ENCODE measurements at places on chromosomes 2 and 18.
A peak's percentile ranks its signal among the peaks of the same experiment; 100 is the strongest.

GRCh38 chr18:76565238-76566173, 70.5 kb upstream of the ZNF516 start:
- DNase-seq, result peak; percentile 80

- no peak for DNase-seq
Measured at GRCh38 chr2:76247006-76247405, 536.3 kb upstream of the GCFC2 start.

DNA sequence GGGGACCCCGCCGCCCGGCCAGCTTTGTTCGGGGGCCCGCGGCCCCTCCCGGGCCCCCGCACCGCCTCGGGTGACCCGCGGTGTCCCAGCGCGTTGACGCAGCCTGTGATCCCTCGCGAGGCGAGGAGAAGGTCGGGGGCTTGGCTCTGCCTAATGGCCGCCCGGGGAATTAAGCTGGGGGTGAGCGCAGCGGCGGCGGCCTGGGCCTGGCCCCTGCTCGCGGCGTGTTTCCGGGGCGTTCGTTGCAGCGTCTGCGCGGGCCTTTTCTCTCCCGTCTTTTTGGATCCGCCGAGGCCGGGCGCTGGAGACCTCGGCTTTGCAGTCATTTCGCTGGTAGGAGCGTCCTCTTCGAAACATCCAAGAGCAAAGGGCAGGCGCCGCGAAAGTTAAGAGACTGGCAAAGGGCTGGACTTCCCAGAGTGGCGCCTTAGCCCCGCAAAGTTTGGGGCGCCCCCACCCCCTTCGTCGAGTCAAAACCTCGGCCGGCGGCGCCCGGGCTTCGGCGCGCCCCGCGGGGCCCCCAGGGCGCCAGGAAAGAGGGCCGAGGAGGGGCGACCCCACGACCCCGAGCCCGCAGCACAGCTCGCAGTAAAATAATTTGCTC, 1.3 kb downstream of the SALL3 start:
- no peak for DNase-seq

DNA sequence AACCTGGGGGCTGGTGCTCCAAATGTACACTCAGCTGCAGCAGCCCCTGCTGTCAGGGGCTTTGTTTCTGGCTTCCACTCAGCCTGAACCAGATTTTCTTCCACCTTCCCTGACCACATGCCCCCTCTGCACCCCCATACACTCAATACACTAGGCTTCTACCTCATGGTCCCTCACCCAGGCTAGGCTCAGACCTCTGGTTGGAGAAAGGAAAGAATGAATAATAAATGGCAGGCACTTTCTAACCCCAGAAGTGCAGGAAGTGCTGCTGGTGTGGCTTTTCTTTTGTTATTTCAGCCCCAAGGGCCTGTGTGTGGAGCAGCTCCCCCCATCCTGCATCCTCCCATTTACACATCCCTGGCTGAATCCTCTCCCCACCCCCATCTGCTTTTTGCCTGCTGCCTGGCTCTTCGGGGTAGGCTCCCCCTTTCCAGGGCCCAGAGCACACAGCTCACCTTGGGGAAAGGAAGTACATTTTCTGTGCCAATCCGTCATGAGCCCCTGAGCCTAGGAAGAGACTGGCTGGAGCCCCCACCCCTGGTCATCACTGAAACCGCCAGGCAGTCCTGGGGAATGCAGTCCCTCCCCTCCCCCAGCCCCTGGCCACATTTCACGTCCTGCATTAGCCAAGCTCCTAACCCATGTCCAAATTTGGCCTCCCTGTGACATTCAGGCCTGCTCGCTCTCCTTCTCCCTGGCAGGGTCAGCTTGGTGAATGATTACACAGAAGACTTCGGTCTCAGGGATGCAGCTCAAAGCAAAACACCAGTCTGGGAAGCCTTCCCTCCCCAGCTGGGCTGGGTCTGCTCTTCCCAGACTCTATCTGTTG, 2.6 kb downstream of the DYSF start:
- DNase-seq, result no peak

- no peak for DNase-seq
Measured at GRCh38 chr2:30455114-30455738, 8.2 kb downstream of the LCLAT1 start.

DNA sequence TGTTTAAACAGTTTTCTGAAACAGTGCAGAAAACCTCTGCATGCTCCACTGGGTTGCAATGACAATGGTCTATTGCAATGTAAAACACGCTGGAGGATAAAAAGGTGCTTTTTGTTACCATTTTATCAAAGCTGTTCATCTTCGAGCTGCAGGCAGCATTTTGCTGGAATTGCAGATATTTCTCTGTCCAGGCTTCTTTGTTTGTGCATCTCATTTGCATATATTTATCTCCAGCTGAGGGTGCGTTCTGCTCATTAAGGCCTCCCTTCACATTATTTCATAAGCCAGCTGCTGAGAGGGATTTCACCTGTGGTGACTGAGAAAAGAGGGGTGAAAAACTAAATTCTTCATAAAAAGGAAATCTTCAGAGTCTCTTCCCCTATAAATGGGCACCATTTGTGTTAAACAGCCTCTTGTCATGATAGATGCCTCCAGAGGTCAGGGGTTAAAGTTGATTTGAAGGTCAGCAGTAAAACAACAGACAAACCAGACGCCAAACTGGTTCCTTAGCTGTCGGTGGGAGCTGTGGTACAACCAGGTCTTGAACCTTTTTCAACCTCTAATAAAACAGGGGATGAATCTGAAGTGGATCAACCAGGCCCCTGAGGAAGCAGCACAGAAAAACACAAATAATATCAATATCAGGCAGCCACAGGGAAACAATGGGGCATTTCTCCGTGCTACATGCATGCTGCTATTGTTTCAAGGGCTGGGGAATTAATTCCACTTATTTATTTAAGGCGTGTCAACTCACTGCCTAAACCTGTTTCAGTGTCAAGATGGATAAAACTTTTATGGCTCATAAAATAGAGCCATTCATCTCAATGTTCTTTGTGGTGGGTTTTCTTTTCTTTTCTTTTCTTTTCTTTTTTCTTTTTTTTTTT, 265.1 kb downstream of the MEIS1 start:
- no peak for DNase-seq

DNA sequence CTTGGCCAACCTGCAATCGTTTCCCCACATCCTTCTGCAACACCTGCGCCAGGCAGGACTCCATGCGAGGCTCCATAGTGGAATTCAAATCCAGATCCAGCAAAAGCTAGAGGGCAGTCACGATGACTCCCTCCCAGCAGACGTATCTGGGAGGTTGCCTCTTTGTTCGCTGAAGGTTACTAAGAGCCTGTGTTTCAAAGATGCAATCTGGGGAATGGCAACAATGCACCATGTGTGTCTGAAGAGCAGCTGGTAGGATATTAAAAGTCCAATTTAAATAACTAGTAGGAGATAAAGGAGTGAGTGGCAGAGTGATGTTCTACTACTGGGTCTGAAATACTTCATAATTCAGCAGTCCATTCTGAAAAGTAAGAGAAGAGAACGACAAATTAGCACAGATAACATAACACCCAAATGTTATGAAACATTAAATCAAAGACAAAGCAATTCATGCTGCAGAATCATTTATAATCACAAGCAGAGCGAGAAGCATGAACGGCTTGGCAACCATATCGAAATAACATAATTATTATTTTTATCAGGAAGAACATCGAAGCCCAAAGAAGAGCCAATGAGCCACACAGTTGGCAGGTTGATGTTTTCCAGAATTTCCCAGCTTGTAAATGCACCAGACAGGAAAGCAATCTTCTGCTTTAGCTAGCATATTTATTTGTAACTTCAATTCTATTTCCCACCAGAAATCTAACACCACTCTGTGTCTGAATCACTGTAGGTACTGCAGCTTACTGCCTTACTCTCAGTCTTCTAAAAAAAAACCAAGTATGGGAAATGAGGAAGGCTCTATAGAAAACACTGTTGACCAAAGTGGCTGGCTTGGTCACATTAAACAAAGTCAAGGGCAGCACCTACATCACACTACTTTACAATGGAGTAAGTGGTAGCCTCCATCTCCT, 43.2 kb downstream of the CLASP1 start:
- DNase-seq, result no peak

DNA sequence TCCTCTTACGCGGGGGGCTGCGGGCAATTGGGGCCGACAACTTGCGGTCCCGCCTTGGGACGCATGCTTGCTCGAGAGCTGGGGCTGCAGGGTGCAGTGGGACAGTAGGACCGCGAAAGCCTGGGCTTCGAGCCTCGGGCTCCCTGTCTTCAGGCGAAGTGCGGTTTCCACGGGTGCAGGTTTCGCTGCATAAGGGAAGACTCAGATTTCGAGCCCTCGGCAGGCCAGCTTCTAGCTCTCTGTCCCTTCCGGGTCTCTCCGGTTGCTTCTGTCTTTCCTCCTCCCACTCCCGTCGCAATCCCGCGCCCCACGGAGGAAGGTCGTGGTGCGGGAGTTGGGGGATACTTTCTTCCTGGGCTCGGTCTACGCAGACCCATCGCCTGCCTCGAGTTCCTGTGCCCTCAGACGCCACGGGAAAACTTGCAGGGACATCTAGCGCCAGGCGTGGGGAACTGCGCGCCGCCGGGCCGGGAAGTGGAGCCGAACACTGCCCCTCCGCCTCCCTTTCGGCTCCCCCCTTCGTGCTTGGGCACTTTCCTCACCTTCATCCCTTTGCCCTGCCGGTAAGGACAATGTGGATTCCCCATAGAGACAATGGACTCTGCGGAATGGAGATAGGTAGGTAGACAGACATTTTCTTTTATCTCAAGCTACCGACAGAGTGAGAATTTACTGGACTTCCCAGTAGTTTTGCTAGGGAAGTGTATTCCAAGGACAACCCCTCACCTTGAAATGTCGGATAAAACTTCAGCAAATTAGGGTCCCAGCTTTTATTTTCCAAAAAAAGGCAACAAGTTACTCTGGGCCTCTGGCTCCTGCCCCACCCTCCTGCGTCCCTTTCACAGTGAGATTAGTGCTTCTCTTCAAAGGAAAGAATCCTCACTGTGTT, 4.2 kb upstream of the HOXD13 start:
- peak; percentile 86 for DNase-seq

GRCh38 chr2:125935559-125935958, 720.4 kb upstream of the GYPC start:
- DNase-seq, result no peak

DNA sequence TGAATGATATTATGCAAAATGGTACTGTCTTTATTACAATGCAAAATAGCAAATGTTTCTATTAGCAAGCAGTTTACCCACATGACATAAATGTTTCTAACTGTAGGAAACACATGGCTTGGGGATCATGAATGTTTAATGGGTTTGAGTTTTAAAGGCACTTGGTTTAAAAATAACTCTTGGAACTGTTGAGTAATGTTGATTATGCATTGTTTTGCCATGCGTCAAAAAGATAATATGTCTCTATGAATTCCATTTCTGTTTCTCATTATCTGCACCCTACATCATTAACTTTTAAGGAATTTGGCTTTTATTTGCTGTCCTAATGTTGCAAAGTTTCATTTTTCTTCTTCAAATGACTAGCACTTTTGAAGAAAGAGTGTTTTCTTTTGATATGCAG, 1355.5 kb downstream of the SUCLG1 start:
- DNase-seq, result no peak

DNA sequence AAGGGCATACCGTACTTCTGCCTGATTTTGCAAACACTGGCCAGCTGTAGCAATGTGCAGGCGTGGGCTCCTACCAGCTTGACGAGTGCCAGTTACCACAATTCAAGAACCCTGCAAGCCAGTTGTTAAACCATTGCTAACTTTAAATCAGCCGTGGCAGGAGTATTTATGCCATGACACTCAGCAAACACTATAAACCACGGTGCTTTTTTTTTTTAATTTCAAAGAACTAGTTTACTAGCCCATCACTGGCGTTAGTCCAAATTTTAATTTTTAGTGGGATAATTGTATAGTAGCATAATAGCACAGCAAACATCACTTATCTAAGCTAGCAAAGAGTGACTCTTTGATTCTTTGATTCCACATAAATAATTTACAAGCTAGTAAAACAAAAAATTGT, 111.1 kb downstream of the COL4A4 start:
- DNase-seq, result no peak

DNA sequence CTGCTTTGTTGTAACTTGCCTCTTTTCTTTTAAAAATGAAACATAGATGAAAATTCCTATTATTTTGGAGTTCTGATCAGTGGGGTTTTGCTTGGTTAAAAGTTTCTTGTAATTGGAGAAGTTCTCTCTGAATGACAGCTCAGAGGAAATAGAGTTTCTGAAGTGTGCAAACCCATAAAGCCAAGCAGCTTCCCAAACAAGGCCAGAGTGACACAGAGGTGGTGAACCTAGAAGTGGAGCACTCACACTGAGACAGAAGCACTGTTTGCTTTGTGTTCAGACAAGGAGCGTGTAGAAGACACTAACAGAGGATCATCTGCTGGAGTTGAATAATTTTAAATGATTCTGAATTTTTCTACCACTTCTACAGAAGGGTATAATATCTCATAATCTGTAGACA, 49.2 kb downstream of the FBXO48 start:
- no peak for DNase-seq

DNA sequence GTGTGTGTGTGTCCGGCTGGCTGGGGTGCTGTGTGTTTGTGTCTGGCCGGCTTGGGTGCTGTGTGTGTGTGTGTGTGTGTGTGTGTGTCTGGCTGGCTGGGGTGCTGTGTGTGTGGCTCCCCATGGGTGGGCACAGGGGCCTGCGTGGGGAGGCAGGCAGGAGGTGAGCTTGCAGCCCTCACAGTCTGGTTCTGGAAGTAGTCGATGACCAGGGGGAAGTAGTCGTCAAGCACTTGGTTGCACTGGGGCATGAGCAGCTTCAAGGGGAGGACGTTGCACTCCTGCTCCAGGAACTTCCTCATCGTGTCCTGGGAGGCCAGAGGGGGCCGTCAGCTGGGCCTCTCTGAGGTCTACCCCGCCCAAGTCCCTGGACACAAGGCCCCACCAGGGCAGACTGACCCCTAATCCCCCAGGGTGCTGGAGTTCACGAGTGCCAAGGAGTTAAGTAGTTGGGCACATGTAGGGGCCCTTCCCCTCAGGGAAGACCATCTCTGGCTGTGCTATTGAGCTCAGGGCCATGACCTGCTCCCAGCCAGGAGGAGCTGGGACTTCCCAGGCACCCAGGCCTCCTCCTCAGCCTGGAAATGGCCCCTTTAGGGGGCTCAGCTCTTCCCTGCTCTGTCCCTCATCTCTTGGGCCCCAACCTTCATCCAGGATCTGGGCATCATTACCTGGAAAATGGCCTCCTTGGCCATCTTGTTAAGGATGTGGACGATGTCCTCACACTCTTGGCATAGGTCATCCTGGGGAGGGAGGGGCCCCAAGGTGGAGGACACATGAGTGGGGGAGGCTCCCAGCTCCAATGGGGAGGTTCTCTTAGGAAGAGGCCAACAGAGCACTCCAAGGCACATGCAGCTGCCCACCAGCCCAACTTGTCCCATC, 1.3 kb downstream of the SFTPB start:
- DNase-seq, result no peak

GRCh38 chr2:108268001-108268400, 20.7 kb upstream of the SULT1C2 start:
- no peak for DNase-seq

GRCh38 chr2:79660557-79660956, 147.7 kb downstream of the CTNNA2 start:
- no peak for DNase-seq

- DNase-seq, result no peak
Measured at GRCh38 chr18:60445341-60445740, 72.8 kb upstream of the MC4R start.

GRCh38 chr2:174771136-174771535, 6.9 kb upstream of the CHRNA1 start:
- DNase-seq, result no peak

All from right forelimb (tissue), 1 donor.